ENCODE measurements at places on chromosomes 6 and 20.
A peak's percentile ranks its signal among the peaks of the same experiment; 100 is the strongest.

DNA sequence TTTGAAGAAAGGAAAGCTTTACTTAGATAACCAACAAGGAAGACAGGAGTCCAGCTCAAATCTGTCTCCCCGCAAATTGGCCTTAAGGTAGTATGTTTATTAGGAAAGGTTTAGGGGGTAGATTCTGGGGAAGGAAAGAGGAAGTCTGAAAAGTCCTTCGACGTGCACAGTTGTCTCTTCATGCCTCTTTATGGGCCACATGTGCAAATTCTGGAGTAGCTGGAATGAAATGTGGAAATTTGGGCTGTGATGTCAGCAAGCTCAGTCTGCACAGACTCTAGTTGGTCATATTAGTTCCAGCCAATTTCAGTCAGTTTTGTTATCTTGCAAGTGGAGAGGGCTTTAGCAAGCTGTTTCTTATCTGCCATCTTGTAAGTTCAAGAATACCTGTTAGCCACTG lies 50.1 kb downstream of the NUP153 start:
- DNase-seq = no peak

GRCh38 chr6:79946272-79947190 lies 822 bp downstream of the ELOVL4 start:
- DNase-seq = peak; percentile 43

DNA sequence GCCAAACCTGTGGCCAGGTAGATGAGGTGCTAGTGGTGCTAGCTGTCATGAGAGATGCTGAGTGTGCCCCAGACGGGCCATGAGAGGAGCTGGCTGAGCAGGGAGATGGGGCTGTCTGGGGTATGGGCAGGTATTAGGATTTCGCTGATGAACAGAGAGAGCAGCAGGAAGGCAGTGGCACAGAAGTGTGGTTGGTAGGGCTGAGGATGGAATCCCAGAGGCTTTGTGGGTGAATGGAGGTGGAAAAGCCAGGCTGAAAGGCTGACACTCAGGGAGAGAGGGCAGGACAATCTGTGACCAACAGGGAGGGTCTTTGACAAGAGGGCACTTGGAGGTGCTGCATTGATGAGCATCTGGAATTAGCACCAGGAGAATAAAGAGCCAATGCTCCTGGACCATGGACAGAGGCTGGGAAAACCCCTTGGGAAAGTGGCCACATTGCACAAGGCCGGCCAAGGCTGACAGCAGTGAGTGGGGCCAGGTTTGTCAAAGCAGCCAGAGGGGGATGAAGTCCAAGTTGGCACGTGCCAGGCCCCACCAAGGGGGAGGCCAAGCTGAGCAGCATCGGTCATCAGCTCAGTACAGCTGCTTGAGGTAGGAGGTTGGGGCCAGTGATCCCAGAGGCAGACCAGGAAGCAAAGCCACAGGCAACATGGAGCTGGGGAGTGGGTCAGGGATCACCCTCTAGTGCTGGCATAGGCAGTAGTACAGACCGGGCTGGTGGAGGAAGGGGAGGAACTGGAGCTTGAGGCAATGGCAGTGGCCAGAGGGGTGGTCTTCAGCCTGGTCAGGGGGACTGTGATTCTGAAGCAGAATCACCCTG lies 19.7 kb upstream of the SGK2 start:
- no peak for DNase-seq

DNA sequence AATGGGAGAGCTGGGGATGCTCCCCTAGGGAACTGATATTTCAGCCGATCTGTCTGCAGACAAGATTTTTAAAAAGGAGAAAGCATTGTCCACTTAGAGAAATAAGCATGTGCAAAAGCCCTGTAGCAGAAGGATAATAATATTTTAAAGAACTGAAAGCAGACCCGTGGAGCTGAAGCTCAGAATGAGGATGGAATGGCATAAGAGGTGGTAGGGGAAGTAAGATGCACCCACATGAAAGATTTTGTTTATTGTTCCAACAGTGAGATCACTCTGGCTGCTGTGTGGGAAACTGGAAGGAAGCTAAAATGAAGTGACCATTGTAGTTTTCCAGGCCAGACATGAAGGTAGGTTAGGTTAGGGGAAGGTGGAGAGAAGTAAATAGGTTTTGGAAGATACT lies 266.4 kb upstream of the PRDM1 start:
- DNase-seq = no peak

GRCh38 chr6:26054781-26055718 lies 32.2 kb upstream of the HFE start:
- DNase-seq = peak; percentile 98

DNA sequence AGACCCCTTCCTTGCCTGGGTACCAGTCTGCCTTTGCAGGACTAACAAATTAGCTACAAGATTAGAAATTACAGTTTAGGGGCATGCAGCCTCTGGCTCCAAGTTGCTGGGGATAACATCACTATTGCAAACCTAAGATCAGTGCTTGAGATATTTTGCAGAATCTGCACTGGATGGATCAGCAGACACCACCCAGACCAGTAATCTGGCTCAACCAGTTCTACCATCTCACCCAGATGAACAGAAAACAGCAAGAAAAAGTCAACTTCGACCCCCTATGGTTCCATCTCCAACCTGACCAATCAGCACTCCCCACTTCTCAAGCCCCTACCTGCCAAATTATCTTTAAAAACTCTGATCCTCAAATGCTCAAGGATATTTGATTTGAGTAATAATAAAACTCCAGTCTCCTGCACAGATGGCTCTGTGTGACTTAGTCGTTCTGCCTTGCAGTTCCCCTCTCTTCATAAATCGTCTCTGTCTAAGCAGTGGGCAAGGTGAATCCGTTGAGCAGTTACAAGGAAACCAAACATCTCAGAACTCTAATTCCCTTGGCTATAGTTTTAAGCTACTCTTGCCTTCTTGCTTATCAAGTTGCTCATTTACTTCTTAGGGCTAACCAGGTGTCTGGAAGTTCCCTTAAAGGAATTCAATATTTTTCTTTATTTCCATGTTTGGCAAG lies 16.1 kb upstream of the LMBRD1 start:
- DNase-seq = no peak

GRCh38 chr20:58986968-58987517 lies 6.0 kb downstream of the NELFCD start:
- DNase-seq = no peak

- DNase-seq = peak; percentile 2
Measured at GRCh38 chr6:147579667-147580066, 71.2 kb downstream of the SAMD5 start.

GRCh38 chr20:50520222-50520880 lies 10.2 kb downstream of the PTPN1 start:
- peak; percentile 38 for DNase-seq

GRCh38 chr6:42017021-42017643 lies 33.2 kb upstream of the TAF8 start:
- peak; percentile 82 for DNase-seq

DNA sequence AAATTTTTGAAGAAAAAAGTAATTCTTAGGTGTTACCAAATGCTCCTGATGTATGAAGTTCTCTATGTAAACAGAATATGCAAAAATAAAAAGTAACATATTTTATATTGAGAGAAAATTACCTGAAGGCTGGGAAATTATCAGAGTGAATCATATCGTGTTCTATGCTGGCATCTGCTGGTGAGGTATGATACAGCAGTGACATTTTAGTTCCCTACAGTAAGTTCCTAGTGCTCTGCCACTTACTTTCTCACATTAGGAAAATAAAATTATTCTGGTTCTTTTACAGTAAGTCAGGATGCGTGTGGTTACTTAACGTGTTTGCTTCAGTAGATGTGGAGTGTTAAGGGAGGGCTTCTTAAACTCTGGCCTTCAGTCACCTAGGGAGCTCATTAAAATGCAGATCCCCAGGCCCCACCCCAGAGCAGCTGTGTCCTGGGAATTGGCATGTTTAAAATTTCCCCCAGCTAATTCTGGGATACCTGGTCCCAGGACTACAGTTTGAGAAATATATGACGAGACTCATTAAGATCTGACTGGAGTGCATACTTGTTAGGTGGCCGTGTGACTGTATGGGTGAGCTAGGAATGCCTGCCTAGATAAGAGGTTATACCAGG lies 3.2 kb downstream of the ACTR5 start:
- peak; percentile 39 for DNase-seq

GRCh38 chr6:118770112-118770788 lies 118.9 kb upstream of the CEP85L start:
- DNase-seq = no peak

DNA sequence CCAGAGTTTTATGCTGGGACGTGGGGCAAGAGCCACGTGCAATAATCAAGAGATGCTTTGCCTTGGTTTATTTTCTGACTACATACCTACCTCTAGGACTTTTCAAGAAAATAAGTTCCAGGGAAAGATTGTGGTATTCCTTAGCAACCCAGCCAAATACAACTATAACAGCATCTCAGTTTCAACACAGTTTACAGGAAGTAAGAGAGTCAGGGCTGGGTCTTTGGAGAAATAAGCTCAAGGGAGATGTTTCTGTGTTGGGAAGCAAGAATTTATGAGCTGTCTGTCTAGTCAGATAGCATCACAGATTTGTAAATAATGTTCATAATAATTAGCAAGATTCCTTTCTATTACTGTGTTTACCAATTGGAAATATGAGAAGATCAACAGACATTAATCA lies 35.1 kb downstream of the MAP3K5 start:
- DNase-seq = no peak

DNA sequence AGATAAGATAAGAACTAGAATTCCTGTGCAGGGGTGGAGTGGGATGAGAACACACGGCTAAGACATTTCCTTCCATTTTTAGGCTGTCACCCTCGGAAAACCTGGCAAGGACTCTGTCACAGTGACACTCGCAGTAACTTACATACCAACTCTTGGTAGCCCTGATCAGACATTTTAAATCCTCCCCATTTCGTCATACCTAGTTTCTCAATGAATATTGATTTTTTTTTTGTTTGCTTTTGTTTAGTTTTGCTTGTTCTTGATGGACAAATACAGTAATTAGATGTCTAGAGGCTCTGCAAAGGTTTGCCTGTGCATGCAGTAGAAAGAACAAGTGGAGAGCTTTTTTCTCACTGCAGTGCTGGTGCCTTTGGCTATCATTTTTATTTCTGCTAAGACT lies 213.0 kb upstream of the FAM83B start:
- DNase-seq = no peak

DNA sequence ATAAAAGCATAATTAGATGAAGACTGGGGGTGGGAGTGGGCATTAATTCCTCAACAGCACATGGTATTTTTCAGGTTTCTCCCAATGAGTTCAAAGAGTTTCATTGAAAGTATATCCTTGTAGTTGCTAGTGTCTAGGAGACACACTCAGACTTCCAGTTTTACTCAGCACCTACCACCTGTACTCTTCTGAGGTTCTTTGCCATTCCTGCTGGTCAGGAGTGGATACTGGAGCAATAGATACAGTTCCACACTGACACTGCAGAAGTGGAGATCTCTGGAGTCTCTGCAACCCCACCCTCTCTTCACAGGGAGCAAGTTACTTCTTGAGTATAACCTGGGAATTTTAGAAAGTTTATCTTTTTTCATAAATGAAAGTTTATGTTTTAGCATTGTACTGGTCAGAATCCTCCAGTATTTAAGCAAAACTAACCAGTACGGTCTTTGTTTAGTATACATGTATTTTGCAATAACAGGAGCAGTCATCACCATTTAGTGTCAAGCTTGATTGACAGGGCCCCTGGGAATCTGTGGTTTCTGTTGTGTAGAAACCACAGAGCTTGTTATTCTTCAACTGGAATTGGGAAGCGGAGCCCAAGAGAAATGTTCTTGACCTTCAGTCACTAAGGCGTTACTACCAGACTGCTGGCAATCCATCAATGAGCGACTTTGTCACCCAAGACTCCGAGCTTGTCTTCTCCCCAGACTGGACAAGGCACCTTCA lies 148.1 kb downstream of the ZDHHC14 start:
- DNase-seq = no peak

- no peak for DNase-seq
Measured at GRCh38 chr20:58706150-58706892, 13.7 kb downstream of the NPEPL1 start.

DNA sequence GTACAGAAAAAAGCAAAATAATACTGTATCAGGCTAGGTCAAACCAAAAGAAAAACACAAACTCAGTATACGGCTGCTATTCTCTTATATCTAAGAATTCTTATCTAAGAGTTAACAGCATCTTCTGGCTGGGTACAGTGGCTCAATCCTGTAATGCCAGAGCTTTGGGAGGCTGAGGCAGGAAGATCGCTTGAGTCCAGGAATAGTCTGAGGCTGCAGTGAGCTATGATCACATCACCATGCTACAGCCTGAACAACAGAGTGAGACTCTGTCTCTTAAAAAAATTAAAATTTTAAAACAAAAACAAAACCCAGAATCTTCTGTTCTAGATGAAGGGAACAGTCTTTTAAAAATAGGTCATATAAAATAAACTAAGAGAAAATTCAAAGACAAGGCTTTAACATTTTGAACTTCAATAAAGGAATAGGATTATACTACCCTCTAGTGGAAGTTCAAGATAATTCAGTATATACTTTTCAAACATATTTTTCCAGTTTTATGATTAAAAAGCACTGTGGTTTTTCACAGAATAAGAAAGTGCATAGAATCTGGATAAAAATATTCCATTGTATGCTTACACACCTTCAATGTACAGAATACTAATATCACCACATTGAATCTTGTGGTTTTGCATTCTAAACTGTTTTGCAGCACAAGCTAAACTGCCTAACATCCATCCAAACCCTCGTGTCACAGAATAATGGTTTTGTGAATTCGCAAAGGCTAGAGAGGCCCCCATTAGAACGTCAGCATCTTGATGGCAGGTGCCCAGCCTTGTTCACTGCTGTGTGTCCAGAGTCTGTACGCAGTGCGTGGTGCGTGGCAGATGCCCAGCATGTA lies 39.3 kb downstream of the DTNBP1 start:
- DNase-seq = no peak

DNA sequence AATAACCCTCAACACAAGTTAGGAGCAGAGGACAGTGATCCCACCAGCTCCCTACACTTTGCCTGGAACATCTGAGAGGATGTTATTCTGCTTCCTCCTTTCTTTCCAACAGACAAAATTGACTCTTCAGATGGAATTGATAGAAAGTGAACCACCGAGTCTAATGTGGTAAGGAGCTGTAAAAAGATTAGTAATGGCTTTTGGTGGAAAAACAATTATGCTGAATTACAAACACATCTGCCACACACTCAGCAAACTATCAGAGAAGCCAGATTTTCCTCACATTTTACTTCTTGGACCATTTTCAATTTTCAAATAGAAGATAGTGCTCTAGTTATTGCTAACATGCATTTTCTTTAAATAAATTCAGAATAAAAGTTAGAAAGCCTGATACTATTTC lies 171.8 kb upstream of the COL21A1 start:
- DNase-seq = no peak

DNA sequence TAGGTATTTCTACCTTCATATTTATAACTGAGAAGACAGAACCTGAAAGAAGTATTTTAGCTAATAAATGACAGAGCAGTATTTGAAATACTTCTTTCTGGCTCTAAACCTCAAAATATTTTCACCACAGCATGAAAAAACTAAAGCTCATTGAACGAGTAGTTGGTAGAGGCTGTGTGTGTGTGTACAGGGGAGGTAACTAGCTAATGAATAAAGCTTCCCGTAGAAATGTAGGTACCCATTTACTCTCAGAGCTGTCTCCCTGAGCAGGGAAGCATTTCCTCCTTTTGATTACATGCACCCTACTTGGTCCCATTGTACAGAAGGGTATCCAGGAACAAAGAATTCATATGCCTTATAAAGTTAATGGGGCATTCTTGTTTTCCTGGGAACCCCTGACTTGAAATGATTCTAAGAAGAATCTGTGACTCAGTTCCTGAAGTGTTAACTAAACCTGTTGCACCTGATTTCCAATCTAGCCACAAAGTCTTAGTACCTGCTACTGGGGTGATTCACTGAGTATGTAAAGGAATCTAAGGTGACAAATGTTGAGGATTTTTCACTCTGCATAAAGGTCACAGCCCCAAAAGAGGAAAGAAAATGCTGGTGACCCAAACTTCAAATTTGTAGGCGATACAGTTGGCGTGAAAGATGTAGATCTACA lies 12.5 kb downstream of the CRYBG1 start:
- no peak for DNase-seq

GRCh38 chr6:32867022-32867477 lies 13.1 kb downstream of the PSMB9 start:
- DNase-seq = no peak

Measured in EL (cell line).